ENCODE measurements at places on chromosomes 6 and 20.

DNA sequence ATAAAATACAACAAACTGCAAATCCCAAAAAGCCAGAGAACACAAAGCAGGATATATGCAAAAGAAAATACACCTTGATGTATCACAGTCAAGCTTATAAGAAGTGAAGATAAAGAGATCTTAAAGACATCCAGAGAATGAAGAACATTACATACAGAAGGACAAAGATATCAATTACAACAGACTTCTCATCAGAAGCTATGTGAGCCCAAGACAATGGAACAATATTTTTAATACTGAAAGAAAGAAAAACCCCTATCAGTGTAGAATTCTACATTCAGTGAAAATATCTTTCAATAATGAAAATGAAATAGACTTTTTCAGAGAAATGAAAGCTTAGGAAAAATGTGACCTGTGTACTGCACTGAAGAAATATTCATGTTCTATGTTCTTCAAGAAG is 104.5 kb upstream of the PHACTR3 start:
- no peak for DNase-seq

- no peak for DNase-seq
Measured at GRCh38 chr6:88513920-88514319, 347.8 kb upstream of the CNR1 start.

DNA sequence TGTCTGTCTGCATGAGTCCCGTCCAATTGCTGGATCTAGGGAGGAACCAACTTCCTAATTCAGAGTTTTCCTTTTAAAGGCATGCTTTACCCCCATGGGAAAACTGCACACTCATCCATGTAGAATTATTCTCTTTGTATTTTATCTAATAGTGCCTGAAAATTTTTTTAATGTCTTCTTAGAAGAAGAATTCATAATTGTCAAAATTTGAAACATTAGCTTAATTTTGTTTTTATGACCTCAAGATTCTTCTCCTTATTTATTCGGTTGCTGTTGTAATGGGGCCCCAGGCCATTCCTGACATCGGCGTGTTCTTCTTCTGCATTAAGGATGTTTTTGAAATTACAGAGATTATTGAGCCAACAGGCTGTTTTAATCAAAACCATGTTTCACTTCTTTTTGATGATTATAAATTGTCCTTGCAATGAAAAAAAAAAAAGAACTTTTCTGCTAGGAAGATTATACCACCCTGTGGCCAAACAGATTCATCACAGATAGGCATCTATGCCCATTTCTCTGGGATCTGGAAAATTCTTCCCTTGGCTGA is 100.3 kb downstream of the ZNF217 start:
- DNase-seq, result no peak

GRCh38 chr20:25637247-25637646 is 13.4 kb upstream of the NANP start:
- no peak for DNase-seq

Measured in right lung (tissue), 10 donors.